ENCODE measurements at places on chromosomes 2 and 18.

DNA sequence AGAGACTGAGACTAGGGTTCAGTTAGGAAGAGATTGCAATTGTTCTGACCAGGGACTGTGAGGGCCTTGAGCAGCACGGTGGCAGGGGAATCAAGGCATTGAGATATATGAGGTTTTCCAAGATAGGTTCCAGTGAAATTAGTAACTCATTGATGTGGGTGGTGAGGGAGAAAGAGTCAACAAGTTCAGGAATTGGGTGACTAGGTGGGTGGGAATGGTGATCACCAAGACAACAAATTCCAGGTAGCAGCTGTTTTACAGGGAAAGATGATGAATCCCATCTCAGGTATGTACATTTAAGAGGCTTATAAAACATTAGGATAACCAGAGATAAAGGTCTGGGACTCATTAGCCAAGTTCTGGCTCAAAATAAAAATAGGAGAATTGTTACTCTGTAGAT, 251.5 kb upstream of the MGAT5 start:
- DNase-seq: no peak

DNA sequence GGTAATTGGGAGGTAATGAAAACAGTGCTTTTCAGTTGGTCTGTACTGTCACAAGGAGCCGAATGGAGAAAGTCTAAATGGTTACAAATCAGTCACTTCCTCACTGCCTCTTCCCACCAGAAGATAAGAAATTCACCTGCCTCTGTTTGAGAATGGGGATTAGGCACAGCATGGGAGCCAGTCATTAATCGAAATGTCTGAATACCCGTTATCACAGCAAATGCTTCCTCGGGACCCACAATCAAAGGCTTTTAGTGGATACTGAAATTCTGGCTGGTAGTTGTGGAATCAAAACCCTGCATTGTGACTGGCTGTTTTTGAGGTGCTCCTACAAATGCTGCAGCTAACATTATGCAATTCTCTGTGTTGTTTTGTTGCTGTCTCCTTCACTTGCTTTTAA, 461.0 kb upstream of the MEX3C start:
- no peak for DNase-seq

DNA sequence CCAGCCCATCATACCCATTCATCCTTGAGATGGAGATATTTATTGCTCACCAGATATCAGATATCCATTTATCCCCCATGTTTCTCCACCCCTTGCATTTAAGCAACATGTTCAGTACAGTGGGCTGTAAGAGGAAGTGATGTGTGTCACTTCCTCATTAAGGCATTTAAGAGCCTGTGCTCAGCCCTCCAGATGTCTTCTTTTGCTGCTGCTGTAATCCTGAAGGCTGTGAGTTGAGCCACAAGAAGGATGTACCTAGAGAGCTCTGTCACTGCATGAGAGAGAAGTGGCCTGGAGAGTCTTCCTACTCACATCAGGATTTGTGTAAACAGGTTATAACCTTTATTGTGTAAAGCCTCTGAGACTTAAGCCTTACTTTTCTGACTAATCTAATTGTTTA, 151.8 kb upstream of the UNC80 start:
- DNase-seq: no peak

DNA sequence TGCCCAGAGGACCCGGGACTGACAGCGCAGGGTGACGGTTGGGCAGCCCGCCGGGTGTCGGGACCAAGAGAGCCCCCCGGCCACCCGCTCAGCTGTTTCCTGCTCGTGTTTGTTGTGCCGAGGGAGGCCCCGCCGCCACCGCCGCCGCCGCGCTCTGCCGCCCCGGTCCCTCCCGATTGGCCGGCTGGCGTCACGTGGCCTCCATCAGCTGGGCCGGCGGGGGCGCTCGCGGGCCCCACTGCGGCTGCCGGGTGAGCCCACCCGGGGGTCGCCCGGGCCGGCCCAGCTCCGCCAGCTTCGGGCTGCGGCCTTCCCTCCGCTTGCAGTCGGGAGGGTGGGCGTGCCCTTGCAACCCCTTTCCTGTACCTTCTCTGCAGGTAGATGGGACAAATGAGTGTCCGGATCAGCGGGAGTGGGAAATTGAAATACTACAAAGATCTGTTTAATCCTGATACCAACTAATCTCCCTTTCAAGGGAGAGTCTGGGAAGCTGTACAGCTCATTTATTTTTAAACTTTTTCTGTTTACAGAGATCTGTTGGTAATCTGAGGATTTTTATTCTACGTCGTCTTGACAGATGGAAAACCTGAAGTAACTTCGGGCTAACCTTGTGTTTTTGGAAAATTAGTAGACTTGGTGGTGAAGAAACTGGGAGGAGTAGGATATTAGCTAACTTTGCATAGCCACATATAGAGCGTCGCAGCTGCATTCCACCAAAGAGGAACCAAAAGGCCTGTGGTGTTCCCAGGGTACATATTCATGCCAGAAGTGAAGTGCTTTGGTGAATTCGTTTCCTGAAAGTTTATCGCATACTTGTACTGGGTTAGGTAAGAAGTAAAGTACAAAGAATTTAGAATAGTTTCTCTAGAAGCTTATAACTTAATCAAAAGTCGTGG, 1.2 kb downstream of the YPEL5 start:
- DNase-seq: peak; percentile 82

- DNase-seq: no peak
Observed at GRCh38 chr2:207791579-207792243, 22.0 kb upstream of the FZD5 start.

DNA sequence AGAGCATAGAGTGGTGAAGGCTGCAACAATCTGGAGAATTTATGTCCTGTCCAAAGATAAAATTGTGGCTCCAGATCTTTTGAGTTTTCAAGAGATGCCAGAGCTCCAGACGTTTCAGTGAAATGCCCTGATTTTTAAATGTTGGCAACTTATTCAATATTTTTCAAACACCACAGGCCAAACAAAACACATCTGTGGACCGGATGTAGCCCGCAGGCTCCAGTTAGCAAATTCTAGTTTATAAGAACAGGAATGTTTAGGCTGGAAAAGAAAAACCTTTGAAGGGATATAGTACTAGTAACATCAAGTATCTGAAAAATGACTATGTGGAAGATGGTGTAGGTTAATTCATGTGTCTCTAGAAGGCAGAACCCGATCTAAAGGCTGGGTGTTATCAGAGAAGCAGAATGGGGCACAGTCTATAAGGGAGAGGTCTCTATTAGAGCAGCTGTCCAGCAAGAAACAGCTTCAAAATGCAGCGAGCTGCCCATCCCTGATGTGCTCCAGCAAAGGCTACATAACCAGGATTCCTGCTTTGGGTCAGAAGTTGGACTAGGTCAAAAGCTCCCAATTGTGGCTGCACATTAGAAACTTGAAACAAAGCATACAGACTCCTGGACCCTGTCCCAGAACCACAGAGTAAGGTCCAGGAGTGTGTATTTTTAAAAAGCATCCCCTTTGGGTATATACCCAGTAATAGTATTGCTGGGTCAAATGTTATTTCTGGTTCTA, 105.9 kb downstream of the ANKRD44 start:
- no peak for DNase-seq

- DNase-seq: peak; percentile 54
Observed at GRCh38 chr2:63050334-63051041, at the start of gene OTX1. Gene OTX1 (plus strand): TSS chr2:63050830. CDS start chr2:63052991, 2,161 bp downstream.

GRCh38 chr18:26863921-26864497, 1.5 kb downstream of the AQP4 start:
- no peak for DNase-seq

GRCh38 chr18:50862401-50862800, 16.5 kb upstream of the ME2 start:
- no peak for DNase-seq

Measured in ureter (tissue), 1 donor.